ENCODE measurements at places on chromosomes 12 and 14.

- no peak for DNase-seq
Measured at GRCh38 chr12:2149091-2149490, 96.3 kb downstream of the CACNA1C start.

GRCh38 chr12:127127897-127128296, 1139.1 kb upstream of the TMEM132C start:
- DNase-seq: no peak

DNA sequence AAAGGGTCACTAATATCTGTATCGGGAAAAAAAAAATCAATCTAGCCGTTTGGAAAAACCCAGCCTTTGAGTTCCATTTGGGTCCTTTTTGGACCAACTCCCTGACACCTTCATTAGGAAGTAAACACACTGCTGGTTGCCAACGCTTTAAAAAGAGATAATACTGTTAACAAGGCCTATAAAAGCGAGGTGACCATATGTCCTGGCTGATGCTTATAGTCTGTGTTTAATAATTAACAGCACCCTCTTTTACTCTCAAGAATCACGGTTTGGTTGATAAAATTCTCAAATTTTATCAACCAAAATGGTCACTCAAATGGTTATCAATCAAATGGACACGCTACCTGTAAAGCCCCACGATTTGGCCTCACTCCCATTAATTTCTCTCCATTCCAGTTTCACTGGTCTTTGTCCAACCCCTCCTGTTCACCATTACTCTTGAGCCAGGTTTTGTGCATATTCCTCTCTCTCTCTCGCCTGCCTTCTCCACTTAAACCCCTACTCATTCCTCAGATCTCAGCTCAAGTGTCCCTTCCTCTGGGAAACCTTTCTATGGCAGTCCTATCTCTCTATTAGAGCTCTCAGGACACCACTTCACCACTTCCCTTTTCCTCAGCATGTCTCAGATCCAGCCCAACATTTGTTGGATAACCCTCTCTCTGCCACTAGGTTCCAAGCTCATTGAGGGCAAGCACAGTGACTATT, 9.5 kb downstream of the BTG1 start:
- DNase-seq: no peak

- peak; percentile 28 for DNase-seq
Measured at GRCh38 chr14:60656686-60657455, 7.6 kb upstream of the SIX1 start.

- no peak for DNase-seq
Measured at GRCh38 chr12:113273053-113273725, 51.9 kb downstream of the TPCN1 start.

- DNase-seq: no peak
Measured at GRCh38 chr12:103540319-103540718, 44.6 kb upstream of the C12orf42 start.

DNA sequence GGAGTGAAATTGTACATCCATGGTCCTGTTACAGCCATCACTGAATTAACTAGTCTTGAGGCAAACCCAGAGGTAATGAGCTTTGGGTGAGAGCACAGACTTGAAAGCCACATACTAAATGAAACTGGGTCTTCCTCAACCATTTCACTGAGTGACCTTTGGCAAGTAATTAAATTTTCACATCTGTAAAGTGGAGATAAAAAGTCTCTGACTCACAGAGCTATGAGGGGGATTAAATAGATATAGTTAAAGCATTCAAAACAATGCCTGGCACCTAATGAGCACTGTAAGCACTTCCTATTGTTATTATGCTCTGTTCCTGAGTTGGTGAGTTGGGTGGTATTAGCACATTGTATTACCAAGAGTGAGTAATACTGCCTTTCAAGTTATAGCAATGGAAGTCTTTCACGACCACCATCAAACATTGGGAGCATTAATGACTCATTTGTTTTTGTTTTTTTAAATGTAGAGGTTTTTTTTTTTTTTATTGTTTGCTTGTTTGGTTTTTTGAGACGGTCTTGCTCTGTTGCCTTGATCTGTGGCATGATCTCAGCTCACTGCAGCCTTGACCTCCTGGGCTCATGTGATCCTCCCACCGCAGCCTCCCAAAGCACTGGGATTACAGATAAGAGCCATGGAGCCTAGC, 12.5 kb upstream of the STRN3 start:
- DNase-seq: no peak

DNA sequence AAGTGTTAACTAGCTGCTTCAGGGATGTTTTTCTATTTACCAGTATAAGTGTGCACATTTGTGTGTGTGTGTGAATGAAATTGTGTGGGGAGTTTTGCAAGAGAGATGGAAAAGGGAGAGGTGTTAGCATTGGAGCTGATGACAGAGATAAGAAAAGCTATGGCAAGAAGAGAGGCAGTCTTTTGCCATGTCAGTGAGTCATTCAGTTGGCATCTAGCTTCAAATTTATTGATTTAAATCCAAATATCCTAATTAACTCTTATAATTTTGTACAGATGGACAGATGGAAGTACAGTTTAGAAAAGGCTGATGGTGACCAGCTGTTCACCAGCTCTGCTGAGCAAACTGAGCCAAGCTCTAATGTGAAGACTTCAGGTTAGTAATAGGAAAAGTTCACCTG, 3.3 kb upstream of the BHLHE41 start:
- no peak for DNase-seq

DNA sequence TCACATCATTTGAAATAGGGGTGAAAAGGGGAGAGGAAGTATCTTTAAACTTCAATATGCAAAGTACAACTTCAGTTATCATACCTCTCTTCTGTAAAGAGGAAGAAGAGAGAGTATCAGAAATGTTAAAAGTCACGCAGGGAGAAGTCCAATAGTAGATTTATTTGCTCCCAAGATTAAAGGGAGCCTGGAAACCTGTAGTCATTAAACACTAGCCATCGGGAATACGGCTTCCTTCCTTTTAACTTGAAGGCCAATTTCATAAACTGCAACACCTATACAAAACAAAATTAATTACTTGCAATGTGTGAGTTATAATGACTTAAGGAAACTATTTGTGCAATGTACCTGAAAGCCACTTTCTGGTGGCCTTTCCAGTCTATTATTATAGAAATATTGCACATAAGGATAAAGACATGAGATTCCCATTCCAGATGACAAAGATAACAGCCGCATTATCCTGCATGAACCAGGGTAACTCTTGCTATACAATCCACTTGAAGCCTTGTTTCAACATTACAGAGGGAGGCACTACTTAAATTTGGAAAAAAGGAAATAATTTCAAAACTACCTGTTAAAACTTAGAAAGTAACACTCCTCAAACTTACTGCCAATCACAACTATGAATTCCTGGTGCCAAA, 4.6 kb downstream of the BTG1 start:
- DNase-seq: no peak

GRCh38 chr14:100830681-100831080, 4.8 kb downstream of the MEG3 start:
- DNase-seq: no peak

GRCh38 chr14:41986700-41987099, 380.0 kb downstream of the LRFN5 start:
- no peak for DNase-seq

GRCh38 chr14:94058674-94059138, 22.3 kb downstream of the DDX24 start:
- no peak for DNase-seq

GRCh38 chr12:79063258-79063657, 198.7 kb downstream of the SYT1 start:
- DNase-seq: no peak

DNA sequence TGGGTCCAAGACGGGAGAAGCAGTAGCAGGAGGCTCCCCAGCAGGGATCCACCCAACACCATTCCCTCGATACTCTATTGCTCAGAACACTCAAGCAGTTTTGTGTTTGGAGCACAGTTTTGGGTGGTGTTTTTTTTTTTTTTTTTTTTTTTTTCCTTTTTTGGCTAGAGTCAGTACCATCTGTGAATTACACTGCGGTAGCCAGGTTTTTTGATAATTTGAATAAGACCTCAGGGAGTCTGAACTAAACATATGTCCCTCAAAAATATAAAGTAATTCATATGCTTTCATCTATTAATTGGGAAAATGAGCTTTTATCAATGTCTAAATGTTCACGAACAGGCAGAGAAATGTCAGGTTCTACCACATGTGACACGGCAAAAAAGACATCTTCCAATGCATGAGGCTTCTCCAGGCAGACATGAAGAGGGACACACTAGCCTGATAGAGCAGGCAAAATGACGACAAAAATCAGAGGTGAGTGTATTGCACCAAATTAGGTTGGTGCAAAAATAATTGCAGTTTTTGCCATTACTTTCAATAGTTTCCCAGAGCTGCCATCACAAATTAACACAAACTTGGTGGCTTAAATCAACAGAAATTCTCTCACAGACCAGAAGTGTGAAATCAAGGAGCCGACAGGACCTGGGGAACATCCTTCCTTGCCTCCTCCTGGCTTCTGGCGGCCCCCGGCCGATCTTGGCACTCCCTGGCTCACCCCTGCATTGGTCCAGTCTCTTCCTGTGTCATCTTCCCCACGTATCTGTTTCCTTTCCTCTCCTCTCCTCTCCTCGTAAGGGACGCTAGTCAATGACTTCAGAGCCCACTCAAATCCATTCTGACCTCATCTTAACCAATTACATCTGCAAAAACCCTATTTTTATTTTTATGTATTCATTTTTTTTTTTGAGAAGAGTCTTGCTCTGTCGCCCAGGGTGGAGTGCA, 33.9 kb downstream of the FOXN3 start:
- DNase-seq: no peak

- DNase-seq: no peak
Measured at GRCh38 chr14:36271222-36271621, 49.2 kb downstream of the MBIP start.

- no peak for DNase-seq
Measured at GRCh38 chr12:87812030-87812429, 217.2 kb downstream of the C12orf50 start.

GRCh38 chr14:99254328-99255009, 17.5 kb downstream of the BCL11B start:
- DNase-seq: peak; percentile 23

- no peak for DNase-seq
Measured at GRCh38 chr14:30957813-30958370, 67.6 kb upstream of the AP4S1 start.

DNA sequence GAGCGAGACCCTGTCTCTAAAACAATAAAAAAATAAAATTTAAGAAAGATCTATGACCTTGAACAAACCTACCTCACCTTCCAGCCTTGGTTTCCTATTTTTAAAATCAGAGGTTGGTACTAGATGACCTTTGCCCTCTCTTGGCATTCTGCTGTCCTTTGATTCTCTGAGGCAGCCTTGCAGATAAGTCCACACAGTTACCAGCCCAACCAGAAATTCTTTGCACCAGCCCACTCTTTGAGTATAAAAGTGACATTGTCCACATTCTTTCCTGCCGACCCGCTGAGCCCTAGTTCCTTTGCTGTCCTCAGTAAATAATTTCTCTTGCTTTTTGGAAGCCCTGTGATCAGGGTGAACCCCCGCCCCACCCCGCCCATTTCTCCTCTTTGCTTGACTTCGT, 150.4 kb downstream of the PHETA1 start:
- no peak for DNase-seq

- DNase-seq: no peak
Measured at GRCh38 chr12:48932878-48933277, 7.6 kb upstream of the FKBP11 start.

DNA sequence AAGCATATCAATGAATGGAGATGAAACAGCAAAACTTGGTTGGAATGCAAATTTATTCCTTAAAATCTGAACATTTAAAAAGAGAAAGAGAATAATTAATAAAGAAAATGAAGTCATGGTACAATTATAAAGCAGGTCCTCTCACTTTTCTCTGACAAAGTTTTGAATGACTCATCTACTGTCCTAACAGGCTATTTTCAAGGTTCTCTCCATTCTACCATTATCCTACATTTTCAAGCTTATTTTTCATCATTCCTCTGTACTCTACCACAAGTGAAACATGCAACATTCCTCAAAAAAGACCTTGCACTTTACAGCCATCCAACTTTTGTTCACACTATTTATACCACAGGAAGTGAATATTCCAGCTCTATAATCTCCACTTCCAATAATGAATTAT, 36.9 kb upstream of the AP4S1 start:
- DNase-seq: no peak

- DNase-seq: no peak
Measured at GRCh38 chr14:32567543-32568384, 238.7 kb downstream of the AKAP6 start.

DNA sequence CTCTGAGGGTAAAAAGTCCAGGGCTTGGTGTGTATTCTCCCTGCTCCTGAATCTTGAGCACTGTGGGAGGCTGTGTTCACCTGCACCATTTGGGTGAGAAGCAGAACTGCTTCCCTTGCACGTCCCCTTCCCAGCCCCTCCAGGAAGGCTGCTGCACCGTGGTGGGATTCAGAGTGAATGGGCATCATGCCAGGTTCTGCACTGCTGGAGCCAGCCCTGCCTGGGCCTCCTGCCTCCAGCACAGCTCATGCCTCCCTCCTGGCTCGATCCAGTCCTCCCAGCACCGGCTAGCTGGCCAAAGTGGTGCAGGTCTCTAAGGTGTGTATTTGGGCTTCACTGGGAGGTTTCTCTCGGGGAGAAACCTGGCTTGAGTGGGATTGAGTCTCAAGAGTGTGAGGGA, 54.9 kb downstream of the ANKRD9 start:
- no peak for DNase-seq

DNA sequence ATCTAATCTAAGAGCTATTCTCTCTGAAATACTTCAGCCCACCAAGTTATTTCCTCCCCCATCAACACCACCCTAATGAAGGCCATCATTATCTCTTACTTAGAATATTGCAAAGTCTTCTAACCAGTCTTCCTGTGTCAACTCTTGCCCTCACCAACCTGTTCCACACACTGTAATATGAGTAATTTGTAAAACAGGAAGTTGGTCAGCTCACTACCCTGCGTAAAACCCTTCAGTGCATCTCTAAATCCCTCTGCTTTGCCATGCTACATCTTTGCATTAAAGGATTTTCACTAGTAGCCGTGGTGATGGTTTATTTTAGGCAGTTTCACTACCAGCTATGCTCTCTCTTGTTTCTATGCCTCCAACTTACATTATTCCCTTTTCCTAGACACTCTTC, 70.0 kb downstream of the KIF21A start:
- DNase-seq: no peak

DNA sequence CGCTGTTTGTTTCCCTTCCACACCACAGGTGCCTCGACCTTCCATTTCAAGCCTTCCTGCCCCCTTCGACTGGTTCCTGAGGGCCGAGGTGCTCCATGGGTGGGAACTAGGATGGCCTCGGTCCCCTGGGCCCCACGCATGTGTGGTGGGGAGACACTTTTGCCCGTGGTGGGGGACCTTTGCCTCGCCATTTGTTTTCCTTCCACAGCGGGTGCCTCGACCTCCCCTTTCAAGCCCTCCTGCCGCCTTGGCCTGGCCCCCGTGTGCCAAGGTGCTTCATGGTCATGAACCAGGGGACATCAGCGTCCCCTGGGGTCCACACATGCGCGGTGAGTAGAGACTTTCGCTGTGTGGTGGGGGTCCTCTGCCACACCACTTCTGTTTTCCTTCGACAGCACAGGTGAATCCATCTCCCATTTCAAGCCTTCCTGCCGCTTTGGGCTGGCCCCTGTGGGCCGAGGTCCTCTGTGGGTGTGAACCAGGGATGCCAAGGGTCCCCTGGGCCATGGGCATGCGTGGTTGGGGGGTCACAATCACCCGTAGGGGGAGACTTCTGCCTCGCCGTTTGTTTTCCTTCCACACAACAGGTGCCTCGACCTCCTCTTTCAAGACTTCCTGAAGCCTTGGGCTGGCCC, 364.4 kb downstream of the ALG10 start:
- no peak for DNase-seq

- no peak for DNase-seq
Measured at GRCh38 chr12:68613209-68613904, 2.7 kb downstream of the RAP1B start.

GRCh38 chr12:4157122-4157521, 116.4 kb upstream of the CCND2 start:
- DNase-seq: no peak

All from activated T-cell treated with anti-CD3 and anti-CD28 coated beads, Interleukin-2, amount 50 U/mL, for 1 hour (primary cell).